ENCODE measurements at places on chromosomes 16 and 17.

GRCh38 chr17:8935191-8935590, 30.3 kb downstream of the PIK3R5 start:
- peak; percentile 39 for DNase-seq

DNA sequence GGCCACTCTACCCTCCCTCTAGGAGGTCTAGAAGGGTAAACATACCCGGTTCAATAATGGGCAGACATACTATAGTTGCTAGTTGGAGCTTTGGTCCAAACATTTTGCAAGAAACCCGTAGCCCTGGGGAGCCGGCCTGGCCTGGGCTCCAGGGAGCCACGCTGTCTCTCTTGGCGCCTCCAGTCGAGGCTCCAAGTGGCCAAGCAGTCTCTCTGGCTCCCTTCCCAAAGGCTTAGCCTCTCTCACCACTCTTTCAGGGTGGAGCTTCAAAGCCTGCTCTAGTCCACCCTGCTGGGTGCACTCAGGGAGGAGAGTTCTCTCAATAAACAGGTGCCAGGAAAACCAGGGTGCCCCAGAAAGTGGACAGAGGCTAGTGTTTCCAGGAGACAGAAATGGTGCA, 32.2 kb downstream of the RCVRN start:
- no peak for DNase-seq

DNA sequence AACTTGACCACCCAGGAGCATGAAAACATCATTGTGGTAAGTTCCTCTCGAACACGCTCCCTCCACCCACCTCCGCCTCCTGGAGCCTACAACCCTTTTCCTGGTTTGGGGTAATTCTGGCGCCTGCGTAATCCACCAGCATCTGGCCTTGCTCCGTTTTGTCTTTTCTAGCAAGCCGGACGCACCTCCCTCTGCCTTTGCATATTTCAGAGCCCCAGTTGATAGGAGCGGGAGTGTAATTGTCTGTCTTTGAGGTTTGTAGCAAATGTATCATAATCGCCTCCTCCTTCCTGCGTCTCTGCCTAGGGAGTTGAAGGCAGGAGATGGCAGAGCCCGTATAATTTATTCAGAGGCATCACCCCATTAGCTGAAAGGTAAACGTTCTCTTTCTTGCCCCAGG, 121.3 kb upstream of the PLCG2 start:
- no peak for DNase-seq

- no peak for DNase-seq
Measured at GRCh38 chr16:14522671-14523070, 107.4 kb downstream of the PARN start.

GRCh38 chr16:5875416-5875815, 777.8 kb upstream of the EEF2KMT start:
- DNase-seq, result no peak

DNA sequence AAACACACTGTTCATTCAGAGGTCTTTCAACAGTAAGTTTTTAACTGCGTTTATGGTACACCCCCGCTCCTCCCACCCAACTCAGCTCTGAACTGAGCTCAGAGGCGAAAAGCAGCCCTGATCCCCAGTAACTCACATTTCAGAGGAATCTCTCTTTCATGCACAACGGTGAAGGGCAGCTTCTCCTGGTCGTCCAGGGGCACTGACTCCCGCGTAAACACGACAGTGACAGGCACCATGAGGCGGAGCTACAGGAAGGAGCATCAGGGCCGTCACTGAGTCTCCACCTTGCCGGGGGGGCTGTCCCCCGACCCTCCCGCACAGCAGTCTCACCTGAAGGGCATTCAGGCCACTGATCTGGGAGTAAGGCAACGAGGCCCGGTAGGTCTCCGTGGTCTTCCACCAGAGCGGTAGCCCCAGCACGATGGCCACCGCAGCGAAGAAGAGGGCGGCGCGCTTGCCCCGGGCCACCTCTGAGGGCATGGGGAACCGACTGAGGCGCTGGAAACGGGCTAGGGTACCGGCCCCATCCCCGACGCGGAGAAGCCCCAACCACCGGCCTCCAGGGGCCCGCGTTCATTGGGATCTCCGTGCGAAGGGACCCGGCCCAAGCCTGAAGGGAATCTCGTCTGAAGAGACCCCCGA, 486 bp downstream of the PIGS start:
- no peak for DNase-seq

- DNase-seq, result peak; percentile 56
Measured at GRCh38 chr17:76868176-76868668, at the start of gene MGAT5B. Gene MGAT5B, plus strand, starts transcription at chr17:76868404. Its CDS starts 626 bp downstream, at chr17:76869030.

GRCh38 chr17:56707312-56708219, 114.1 kb downstream of the NOG start:
- DNase-seq, result no peak

DNA sequence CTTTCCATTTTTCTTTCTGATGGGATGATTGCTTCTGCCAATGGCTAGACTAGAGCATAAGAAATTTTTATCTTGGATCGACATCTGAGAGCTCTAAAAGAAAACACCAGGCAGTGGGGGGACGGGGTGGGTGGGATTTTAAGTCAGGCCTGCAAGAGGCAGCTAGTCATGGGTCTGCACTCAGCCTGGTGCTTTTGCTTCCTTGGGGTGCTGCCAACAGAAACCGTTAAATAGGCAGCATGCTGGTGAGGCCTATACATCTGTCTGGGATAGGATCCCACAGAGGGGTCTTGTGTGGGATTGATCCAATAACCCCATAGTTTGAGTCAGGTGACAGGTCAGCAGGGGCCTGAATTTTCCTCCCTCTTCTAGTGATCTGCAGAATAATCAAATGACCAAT, 26.9 kb downstream of the ZNRF1 start:
- DNase-seq, result no peak

DNA sequence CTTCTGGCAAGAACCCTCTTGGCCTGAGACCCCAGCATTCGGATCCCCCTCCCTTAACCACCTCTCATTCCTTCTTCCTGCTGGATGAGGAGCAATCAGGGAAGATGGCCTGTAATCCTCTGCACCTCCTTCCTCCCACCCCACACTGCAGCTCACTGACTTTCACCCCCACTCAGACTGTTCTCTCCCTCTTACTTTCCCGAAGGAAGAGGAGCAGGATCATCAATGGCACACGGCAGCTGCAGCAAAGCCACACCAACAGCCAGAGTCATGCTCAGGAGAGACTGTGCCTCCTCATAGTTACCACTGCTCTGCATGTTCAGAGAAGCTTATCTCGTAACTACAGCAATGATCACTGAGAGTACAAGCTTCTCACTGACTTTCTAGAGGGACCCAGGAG, 10.1 kb upstream of the TMEM101 start:
- DNase-seq, result no peak

DNA sequence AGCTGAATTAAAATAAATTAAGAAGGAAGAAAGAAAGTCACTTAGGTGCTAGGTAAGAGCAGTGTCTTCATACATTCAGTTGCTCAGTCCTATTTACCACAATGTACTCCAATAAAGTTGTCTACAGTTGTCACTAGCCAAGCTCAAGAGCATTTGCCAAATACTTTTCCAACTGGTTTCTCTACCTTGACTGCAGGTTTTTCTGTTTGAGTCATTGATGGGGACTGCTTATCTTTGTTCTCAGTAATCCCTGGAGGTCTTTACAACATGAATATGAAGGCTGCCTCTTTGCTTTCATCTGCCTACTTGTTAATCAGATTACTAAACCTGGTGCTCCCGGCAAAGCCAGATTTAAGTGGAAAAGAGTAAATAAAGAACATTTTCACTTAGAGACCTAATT, 64.6 kb upstream of the CLEC18B start:
- no peak for DNase-seq

DNA sequence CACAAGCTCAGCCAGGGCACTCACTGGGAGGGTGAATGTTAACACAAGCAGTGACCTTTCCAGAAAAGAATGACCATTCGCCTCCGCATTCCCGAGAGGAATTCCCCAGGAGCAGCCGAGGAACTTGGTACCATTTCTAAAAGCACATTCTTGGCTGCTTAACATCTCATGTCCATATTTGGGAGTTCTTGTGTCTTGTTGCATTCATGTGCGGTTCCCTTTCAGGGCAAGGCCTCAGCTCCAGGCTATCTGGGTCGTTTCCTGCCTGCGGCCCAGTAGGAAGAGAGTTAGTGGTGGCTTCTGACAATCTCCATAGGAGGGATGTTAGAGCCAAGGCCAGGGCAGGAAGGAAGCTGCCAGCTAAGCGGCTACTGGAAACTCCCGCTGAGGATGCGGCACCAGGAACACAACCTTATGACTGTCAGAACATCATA, 27.8 kb upstream of the MEAK7 start:
- no peak for DNase-seq

GRCh38 chr17:44387804-44388203, 1.6 kb downstream of the ITGA2B start:
- no peak for DNase-seq

DNA sequence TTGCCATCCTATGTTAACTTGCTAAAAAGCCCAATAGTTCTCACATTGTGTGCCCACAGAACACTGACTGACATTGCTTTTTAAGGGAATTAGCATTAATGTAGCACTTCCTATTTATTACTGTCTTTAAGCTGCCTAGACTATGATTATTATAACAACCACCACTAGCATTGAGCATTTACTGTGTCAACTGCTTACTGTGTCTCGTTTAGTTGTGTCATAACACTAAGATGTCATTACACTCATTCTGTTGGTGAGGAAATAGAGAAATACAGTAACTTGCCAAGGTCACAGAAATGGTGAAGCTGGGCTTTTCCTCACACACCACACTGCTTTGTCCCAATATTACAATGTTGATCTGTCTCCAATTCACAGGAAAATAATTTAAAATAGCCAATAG, 30.2 kb downstream of the TRIM25 start:
- DNase-seq, result no peak

DNA sequence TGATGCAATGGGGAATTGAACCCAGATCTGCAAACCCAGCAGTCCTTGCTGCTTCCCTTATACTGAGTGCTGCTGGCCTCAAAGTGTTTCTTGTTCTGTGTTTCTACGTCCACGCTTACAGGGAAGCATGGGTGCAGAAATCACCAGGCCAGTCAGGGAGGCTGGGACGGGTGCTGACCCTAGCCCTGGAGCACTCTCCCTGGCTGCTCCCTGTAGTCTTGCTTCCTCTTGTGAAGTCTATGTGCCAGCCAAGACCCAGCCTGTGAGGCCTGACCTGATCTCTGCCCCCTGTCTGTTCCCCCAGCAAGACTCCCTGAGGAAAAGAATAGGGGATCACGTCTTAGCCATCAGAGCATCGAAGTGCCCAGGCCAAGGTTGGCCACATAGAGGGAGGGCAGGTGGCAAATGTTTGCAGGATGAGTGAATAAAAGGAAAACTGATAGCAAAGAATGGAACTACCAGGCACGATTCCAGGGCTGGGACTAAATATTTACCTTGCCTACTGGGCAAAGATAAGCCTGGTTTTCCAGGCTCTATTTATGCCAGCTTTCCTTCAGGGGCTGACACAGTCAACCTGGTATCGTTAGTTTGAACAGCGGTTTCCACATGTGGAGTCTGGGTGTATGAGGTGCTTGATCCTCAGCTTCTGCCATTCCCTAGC, 41.2 kb upstream of the RHOT1 start:
- no peak for DNase-seq

GRCh38 chr17:12296209-12296625, 275.5 kb downstream of the MAP2K4 start:
- DNase-seq, result no peak

DNA sequence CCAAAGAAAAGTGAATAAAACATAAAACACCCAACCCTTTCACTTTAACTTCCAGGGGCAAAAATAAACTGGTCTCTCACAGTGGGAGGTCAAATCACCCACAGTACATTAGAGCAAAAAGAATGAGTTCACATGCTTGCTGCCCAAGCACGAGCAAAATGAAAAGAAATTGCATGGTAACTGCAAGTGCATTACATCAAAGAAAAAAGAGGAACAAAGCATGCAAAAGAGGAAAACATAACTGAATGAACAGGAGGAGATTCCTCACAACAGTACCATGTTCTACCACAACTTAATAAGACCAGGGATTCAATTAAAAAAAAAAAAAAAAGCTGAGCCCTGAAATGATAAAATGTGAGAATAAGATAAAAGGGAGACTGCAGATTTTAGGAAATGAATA, 12.3 kb downstream of the DNAH2 start:
- no peak for DNase-seq

DNA sequence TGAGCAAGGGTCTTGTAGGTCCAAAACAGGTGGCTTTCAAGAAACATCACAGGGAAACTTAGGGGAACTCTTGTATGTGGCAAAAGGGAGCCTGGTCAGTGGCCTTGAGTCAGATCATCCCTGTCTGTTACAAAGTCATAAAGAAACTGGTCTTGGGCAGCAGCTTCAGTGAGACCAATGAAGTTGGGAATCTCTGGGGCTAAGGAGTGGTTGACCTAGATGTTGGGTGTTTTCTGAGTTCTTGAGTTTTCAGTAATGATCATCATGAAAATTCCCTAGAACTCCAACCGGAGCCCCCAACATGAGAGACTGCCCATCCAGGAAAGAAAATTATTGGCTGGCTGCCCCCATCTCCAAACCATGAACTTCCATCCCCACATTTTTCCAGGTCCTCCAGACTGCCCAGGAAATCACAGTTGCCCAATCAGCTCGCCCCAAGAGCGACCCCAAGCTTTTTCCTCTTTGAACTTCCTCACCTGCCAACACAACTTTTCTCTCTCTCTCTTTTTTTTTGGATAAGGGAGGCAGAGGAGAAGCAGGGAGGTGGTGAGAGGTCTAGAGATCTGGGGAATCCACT, 3.9 kb downstream of the CCR7 start:
- DNase-seq, result no peak

DNA sequence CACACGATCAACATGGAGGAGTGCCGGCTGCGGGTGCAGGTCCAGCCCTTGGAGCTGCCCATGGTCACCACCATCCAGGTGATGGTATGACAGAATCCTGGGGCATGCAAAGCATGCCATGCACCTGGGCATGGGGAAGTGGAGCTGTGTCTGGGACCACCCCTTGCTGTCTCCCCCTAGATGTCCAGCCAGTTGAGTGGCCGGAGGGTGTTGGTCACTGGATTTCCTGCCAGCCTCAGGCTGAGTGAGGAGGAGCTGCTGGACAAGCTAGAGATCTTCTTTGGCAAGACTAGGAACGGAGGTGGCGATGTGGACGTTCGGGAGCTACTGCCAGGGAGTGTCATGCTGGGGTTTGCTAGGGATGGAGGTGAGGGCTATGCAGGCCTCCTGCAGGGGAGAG, 6.7 kb downstream of the IFI35 start:
- DNase-seq, result no peak
